ENCODE measurements at places on chromosomes 4 and X.

GRCh38 chr4:17066236-17066635 lies 167.8 kb upstream of the LDB2 start:
- DNase-seq = no peak

GRCh38 chr4:84051639-84052038 lies 447.5 kb downstream of the NKX6-1 start:
- DNase-seq = no peak

- DNase-seq = no peak
These were observed 20.6 kb downstream of the PAGE1 start for GRCh38 chrX:49675075-49675719.

DNA sequence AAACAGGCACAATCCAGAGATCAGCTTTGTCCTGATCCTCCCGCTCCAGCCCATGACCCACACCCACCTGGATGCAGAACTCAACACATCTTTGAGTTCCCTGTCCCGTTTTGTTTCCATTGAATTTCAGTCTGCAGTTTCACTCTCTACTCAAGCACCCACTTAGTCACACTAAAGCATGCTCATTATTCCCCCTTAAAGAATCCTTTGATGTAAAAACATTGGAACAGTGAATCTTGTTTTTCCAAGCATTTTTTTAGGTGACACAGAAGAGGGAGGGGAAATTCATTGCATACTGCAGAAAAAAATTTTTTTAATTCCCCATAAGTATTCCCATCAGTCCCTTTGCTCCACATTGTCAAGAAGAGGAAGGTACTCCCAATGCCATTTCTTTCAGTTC lies 249.7 kb upstream of the TTC29 start:
- DNase-seq = no peak

- DNase-seq = no peak
These were observed 188.9 kb downstream of the COL25A1 start for GRCh38 chr4:109113521-109113920.

- no peak for DNase-seq
These were observed 59.2 kb downstream of the SLC7A11 start for GRCh38 chr4:138182838-138183426.

DNA sequence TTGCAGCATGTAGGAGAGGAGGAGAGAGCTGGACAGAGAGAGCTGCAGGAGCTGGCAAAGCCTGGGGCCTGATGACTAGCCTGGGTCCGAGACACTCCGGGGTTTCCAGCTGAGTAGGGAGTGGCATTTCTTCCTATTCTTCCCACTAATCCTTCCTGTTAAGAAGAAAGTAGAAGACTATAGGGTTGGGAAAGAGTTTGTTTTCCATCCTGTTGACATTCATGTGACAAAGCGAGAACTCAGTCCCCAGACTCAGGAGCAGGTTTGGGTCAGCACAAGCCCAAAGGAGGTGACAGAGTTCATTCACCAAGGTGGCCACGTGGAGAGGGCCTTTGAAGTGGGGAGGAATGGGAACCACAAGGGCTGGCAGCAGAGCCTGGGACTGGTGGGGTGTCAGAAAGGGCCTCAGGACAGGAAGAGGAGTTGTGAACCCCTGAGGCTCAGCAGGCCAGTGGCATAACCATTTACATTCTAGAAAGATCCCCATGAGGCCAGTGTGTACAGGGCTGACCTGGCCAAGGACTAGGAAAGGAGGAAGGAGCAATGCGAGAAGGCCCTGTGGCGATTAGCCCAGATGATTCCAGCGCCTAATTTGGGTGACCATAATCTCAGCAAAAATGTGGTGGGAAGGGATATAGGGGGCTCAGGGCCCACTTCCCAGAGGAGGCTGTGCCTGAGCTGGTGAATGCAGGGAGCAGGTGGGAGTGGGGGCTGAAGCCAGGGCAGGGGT lies 3.3 kb upstream of the HAUS3 start:
- DNase-seq = no peak

DNA sequence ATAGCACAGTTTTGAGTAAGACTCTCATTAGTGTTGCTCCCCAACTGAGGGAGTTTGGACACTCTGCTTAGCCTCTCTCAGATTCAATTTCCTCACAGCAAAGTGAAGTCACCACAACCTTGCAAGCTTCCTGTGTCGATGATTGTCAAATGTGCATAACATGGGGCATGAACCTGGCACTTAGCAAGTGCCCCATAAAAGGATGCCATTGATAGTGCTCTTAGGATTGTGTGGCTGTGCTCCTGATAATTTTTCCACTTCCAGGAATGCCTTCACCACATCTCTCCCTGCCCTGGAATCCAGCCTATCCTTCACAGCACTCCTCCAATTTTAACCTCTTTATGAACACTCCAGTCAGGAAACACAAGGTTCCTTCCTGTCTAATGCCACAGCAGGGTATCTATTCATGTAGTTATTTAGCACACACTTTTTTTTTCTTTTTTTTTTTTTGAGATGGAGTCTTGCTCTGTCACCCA lies 309.4 kb downstream of the PPP3CA start:
- no peak for DNase-seq

DNA sequence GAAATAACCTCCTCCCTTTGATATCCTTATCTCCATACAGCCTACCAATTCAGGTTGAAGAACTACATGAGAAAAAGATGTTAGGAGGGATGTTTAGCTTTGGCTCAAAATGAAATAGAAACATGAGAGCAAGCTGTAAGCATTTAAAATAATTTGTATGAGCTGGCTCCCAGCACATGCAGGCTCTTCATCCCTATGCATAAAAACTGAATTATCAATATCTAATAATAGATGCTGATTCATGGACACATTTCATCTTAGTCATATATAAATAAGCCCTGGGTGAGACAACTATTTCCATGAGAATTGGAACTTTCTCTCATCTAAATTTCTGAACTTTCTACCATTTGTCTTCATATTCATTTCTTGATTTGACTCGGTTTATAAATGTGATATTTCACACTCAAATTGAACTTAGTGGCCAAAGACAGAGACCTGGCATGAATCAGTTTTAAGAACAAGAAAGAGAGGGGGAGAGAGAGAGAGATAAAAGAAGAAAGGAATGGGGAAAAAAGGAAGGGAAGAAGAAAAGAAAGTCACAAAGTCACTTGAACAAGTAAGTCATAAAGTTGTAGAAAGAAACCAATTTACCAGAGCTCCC lies 48.9 kb upstream of the GPR174 start:
- DNase-seq = no peak

DNA sequence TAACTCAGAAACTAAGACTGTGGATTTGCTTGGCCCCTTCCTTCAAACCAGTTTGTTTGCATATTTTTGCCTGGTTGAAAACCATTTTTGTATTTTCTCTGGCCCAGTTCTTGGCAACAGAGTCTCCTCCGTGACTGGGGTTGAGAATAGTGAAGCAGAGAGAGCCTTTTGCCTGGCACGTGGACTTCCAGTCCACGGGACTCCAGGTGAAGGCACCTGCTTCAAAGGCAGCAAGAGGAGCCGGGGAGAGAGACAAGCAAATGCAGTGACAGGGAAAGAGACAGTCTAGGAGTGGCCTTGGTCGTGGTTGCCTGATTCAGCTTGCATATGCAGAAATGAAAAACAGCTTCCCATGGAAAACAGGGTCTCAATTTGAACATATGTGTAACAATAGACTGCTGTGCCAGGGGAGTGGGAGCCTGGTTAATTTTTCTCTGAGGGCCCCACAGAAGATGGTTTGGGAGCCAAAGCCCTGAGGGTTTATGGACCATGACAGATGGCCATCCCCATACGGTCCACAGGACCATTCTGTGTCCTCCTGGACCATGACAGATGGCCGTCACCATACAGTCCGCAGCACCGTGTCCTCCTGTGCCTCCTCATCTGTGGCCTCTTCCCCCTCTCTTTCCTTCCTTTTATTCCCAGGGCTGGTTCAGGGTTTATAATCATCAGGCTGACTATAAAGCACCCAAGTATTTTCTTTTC lies 272.2 kb upstream of the RASGEF1B start:
- DNase-seq = no peak

Data from activated T-helper 1 cell treated with anti-CD3 and anti-CD28 coated beads, Interleukin-2, amount 50 U/mL, for 16 hours (primary cell).